ENCODE measurements at places on chromosomes 3 and 15. TPM values are rescaled to one million over a fixed set of nuclear protein-coding genes. Genes with fewer than 3 reads are reported as not detected.

Gene MESP1
- 3.2 TPM for total RNA-seq

Gene PARP15
- total RNA-seq: 2.9 TPM

Gene GPR176
- total RNA-seq: 3.1 TPM

Gene NOX5
- total RNA-seq: 0.29 TPM

Gene IGDCC3
- not detected for total RNA-seq

Gene ALG3
- 10.9 TPM for total RNA-seq

Gene EEF1AKMT4
- total RNA-seq: 4.2 TPM

Gene EFCAB12
- 0.20 TPM for total RNA-seq

GRCh38 chr3:67635806-67636205 is 18.6 kb downstream of the SUCLG2 start:
- no peak for DNase-seq
- no peak overlapping the region for H3K27ac ChIP-seq
- no peaks in the 10 kb centered on the region for H3K27me3 ChIP-seq
- peaks cover 9% of the 10 kb centered on the region for H3K4me1 ChIP-seq

DNA sequence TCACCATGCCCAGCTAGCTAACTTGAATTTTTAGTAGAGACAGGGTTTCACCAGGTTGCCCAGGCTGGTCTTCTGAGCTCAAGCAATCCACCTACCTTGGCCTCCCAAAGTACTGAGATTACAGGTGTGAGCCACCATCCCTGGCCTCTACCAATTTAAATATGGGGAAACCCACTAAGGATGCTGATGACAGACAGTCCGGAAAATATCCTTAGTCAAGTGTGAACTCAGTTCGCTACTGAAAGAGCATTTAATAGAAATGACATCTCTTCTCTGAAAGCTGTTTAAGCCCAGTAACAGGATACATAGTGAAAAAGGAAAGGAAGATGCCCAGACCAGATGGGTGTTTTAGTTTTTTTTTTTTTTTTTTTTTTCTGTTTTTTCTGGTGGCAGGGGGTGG is 7.7 kb upstream of the GRAMD2A start:
- H3K27ac ChIP-seq: no peak overlapping the region
- no peaks in the 10 kb centered on the region for H3K27me3 ChIP-seq
- H3K4me1 ChIP-seq: peaks cover 43% of the 10 kb centered on the region
- H3K4me3 ChIP-seq: no peak overlapping the region
- no peak for DNase-seq
- H3K36me3 ChIP-seq: peaks cover 9% of the 10 kb centered on the region

- H3K27ac ChIP-seq: no peak overlapping the region
- H3K4me3 ChIP-seq: no peak overlapping the region
- H3K36me3 ChIP-seq: no peaks in the 10 kb centered on the region
- no peaks in the 10 kb centered on the region for H3K4me1 ChIP-seq
- H3K27me3 ChIP-seq: no peaks in the 10 kb centered on the region
- no peak for DNase-seq
Observed at GRCh38 chr3:28841441-28841840, 439.4 kb upstream of the RBMS3 start.

DNA sequence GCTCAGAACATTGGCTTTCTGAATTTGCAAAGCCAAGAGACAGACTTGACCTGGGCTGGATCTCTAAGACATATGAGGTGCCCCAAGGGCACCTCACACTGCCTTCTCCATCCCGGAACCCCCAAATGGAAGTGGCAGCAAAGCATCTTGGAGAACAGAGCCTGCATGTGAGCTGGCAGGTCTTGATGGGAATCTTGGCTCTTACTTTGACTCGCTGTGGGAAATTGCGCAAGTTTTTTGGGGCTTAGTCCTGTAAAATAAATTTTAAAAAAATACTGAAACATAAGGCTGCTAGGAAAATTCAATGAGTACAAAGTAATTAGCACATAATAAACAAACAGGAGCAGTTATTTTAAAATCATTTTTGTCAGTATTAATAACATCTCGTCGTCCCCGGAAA is 13.7 kb upstream of the SEC22A start:
- no peak overlapping the region for H3K27ac ChIP-seq
- DNase-seq: no peak
- H3K36me3 ChIP-seq: no peaks in the 10 kb centered on the region
- H3K4me3 ChIP-seq: no peak overlapping the region
- no peaks in the 10 kb centered on the region for H3K27me3 ChIP-seq

- no peaks in the 10 kb centered on the region for H3K27me3 ChIP-seq
- no peaks in the 10 kb centered on the region for H3K4me1 ChIP-seq
- H3K27ac ChIP-seq: no peak overlapping the region
- H3K4me3 ChIP-seq: no peak overlapping the region
Observed at GRCh38 chr3:86948822-86949221, 42.1 kb downstream of the VGLL3 start.

DNA sequence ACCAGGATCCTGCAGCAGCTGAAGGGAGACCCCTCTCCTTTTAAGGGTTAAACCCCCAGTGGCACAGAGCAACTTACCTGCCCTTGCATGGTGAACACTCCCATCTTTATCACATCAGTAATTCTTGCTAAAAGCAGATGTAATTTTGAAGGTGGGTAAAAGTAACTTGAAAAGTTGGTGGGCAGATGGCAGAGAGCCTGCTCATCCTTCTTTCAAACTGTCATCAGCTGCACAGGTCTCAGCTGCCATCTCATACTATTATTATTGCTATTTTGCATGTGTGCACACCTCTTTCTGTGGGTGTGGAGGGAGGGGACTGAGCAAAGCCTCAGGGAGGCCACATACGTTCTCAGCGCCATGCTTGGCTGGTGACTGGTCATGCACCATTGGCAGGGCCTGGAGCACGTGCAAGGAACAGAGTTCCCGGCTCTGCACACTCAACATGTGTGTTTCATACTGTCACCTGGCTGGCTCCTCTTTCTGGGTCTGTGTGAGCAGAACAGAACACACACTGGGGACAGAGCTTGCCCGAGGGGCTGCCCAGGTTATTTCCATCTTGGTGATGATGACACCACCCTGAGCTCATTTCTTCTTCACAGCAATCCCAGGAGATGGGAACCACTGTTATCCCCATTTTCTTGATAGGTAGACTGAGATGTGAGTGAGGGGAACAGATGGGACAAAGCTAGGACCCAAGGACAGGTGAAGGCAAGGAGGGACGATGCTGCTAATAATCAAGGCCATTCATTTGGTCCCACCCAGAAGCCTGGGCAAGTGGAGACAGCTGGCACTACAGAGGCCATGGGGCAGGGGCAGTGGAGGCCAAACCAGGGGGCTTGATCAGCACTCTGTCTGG is 95.8 kb upstream of the KLF13 start:
- no peak overlapping the region for H3K4me3 ChIP-seq
- peaks cover 15% of the 10 kb centered on the region for H3K4me1 ChIP-seq
- no peaks in the 10 kb centered on the region for H3K36me3 ChIP-seq
- no peak for DNase-seq
- H3K27me3 ChIP-seq: no peaks in the 10 kb centered on the region

GRCh38 chr3:88509582-88509981 is 359.8 kb downstream of the C3orf38 start:
- H3K27ac ChIP-seq: no peak overlapping the region

GRCh38 chr3:9732080-9732739 is 675 bp downstream of the BRPF1 start:
- no peak for DNase-seq
- peak overlapping the region; percentile 100 for H3K4me3 ChIP-seq
- peaks cover 32% of the 10 kb centered on the region for H3K36me3 ChIP-seq
- H3K27me3 ChIP-seq: no peaks in the 10 kb centered on the region
- H3K27ac ChIP-seq: peak overlapping the region; percentile 97

DNA sequence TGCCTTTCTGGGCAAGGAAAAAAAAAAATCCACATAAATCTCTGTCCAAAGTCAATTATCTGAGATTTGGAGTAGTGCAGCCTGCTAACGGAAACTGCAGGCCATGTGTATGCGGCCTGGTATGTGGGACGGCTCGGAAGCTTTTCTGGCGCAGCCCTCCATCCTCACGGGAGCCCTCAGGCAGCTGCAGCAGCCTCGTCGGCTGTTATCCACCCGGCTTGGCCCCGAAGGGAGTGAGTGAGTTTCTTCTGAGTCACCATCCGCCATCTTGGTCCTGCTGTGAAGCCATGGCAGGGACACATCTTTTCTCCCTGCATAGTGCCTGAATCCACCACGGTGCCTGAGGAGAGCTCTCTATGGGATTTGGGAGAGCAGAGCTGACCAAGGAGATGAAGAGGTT is 62.8 kb downstream of the POLR2M start:
- H3K4me1 ChIP-seq: peaks cover 10% of the 10 kb centered on the region
- H3K27ac ChIP-seq: peak overlapping the region; percentile 61
- H3K36me3 ChIP-seq: no peaks in the 10 kb centered on the region
- no peaks in the 10 kb centered on the region for H3K27me3 ChIP-seq
- H3K4me3 ChIP-seq: no peak overlapping the region

DNA sequence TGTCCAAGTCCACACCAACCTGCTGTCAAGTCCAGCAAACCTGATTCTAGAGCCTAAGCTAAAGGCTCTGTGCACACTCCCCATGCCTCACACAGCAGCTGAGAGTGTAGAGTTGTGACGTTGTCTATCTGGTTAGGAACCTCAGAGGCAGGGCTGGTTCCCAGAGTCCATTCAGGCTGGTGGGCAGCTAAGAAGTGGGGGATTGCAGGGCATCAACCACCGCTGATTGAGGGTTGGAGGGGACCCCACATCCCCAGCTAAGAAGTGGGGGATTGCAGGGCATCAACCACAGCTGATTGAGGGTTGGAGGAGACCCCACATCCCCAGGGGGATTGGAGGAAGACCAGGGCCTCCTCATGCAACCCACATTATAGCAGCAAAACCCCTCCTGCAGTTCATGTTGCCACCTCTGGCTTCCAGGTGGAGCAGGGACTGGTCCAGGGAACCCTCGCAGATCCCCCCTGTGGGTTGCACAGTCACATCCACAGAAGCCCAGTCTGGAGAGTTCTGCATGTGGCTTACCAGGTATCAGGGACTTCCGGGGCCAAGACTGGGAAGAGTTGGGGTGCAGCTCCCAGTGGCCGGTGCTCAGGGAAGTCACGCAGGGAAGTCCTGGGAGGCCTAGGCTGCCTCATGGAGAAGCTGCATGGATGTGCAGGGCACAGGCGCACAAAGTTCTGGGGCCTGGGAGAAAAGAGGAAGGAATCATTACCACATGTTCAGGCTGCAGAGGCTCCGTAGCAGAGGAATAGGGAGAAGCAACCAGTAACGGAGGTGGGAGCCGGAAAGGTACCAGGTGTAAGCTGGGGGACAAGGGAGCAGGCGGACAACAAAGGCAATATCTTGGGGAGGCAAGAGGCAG is 71.4 kb upstream of the PCSK6 start:
- no peak overlapping the region for H3K4me3 ChIP-seq
- no peak overlapping the region for H3K27ac ChIP-seq
- H3K36me3 ChIP-seq: no peaks in the 10 kb centered on the region
- no peak for DNase-seq
- no peaks in the 10 kb centered on the region for H3K4me1 ChIP-seq
- no peaks in the 10 kb centered on the region for H3K27me3 ChIP-seq

DNA sequence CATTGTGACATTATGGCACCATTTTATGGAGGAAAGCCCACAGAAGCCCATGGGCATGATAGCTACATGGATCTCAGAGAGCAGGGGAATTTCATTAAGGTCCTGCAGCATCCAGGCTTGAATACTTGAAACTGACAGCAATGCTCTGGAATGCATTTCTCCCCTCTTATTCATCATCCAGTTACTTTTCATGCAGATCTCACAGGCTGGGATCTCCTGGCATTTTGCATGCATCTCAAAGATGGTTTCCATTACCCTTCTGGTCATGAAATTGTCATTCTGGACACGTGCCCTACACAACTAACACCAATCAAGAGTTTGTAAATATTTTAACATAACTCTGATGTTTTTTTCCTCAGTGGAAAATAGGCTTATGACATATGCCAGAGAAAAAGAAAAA is 32.4 kb downstream of the VGLL3 start:
- no peak for DNase-seq
- no peak overlapping the region for H3K27ac ChIP-seq
- no peak overlapping the region for H3K4me3 ChIP-seq
- H3K4me1 ChIP-seq: no peaks in the 10 kb centered on the region
- H3K36me3 ChIP-seq: no peaks in the 10 kb centered on the region
- H3K27me3 ChIP-seq: no peaks in the 10 kb centered on the region

- peaks cover 11% of the 10 kb centered on the region for H3K4me1 ChIP-seq
- DNase-seq: no peak
- no peaks in the 10 kb centered on the region for H3K36me3 ChIP-seq
- H3K27me3 ChIP-seq: no peaks in the 10 kb centered on the region
- H3K4me3 ChIP-seq: no peak overlapping the region
Observed at GRCh38 chr3:99504258-99504657, 134.1 kb upstream of the COL8A1 start.

GRCh38 chr3:62229908-62230307 is 143.4 kb downstream of the FEZF2 start:
- no peak overlapping the region for H3K27ac ChIP-seq
- H3K36me3 ChIP-seq: no peaks in the 10 kb centered on the region
- no peak overlapping the region for H3K4me3 ChIP-seq
- H3K4me1 ChIP-seq: no peaks in the 10 kb centered on the region
- no peaks in the 10 kb centered on the region for H3K27me3 ChIP-seq

DNA sequence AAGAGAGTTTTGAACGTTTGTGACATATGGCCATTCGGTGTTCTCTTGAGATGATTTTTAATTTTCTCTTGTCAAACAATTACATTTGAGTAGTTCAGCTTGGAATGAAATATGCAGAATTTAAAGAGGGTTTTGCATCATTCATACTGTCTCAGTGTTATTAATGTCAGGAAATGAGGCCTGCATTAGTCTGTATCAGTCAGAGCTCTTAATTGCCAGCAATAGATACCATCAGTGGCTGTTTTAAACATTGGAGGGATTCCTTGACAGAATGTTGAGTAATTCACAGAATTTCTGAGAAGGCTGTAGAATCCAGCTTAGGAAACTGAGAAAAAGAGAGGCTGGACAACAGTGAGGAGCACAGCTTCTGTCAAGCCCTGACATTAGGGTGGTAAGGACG is 722.0 kb downstream of the NR2F2 start:
- H3K27me3 ChIP-seq: no peaks in the 10 kb centered on the region
- H3K27ac ChIP-seq: no peak overlapping the region
- H3K4me3 ChIP-seq: no peak overlapping the region
- H3K36me3 ChIP-seq: no peaks in the 10 kb centered on the region
- DNase-seq: no peak
